ENCODE measurements at places on chromosomes 7 and 10. TPM values are rescaled to one million over a fixed set of nuclear protein-coding genes. Genes with fewer than 3 reads are reported as not detected.

The RSPH10B2 gene
- total RNA-seq, result 2.8 TPM

DNA sequence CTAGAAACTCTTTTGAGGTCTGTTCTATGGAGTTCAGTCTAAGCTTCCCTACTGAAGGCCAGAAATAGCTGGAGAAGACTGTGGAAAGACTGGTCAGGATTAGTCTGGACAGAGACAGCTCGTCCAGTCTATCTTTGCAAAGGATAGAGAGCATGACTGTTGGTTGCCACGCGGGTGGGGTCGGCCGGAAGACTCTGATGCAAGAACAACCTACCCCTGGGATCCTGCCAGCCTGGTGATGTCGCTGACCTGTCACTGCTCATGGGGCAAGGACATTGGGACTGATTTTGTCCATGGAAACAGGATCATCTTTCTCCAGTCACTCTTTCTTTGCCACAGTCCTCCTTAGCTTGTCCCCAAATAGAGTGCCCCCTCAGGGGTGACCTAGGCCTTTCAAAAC lies 337.6 kb upstream of the NPSR1 start:
- H3K27ac ChIP-seq, result no peak overlapping the region
- no peaks in the 10 kb centered on the region for H3K36me3 ChIP-seq
- H3K4me1 ChIP-seq, result no peaks in the 10 kb centered on the region
- H3K4me3 ChIP-seq, result no peak overlapping the region
- no peak for DNase-seq

DNA sequence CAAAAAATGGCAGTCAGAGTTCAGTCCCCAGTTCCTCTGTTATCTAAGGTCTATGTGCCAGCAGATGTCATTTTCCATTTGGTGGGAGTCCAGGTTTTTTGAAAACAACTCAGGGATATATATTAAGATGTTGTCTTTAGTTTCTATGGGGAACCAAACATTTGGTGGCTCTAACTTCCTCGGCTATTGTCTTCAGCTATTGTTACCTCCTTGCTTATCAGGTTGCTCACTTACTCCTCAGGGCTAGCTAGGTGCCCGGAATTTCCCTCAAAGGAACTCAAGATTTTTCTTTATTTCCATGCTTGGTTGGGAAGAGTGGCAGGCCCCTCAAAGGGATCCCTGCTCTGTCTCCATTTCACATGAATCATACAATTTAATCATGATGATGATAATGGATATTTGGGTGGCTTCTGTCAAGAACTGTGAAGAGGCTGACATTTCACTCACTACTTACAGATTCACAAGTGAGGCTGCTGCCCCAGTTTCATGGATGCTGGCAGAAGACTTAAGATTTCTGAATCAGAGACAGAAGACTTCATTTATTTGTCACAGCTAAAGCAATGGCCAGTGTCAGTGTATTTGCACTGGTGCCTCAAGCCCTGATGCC lies 182.8 kb downstream of the PKD1L1 start:
- H3K4me1 ChIP-seq, result peaks cover 50% of the 10 kb centered on the region
- no peak overlapping the region for H3K4me3 ChIP-seq
- DNase-seq, result no peak
- H3K36me3 ChIP-seq, result peaks cover 2% of the 10 kb centered on the region

GRCh38 chr10:133324857-133325260 lies 11.8 kb downstream of the CALY start:
- DNase-seq, result no peak
- H3K36me3 ChIP-seq, result no peaks in the 10 kb centered on the region
- H3K4me1 ChIP-seq, result peaks cover 4% of the 10 kb centered on the region
- peaks cover 51% of the 10 kb centered on the region for H3K27me3 ChIP-seq
- H3K4me3 ChIP-seq, result no peak overlapping the region
- H3K27ac ChIP-seq, result no peak overlapping the region

GRCh38 chr10:35208536-35208935 lies 81.9 kb downstream of the CREM start:
- no peak overlapping the region for H3K4me3 ChIP-seq
- peaks cover 6% of the 10 kb centered on the region for H3K36me3 ChIP-seq
- DNase-seq, result no peak
- H3K27me3 ChIP-seq, result no peaks in the 10 kb centered on the region
- H3K27ac ChIP-seq, result no peak overlapping the region

The EPDR1 gene
- 2.8 TPM for total RNA-seq

GRCh38 chr7:1920266-1920681 lies 250.2 kb downstream of the ELFN1 start:
- no peak overlapping the region for H3K27ac ChIP-seq
- no peaks in the 10 kb centered on the region for H3K4me1 ChIP-seq
- no peaks in the 10 kb centered on the region for H3K36me3 ChIP-seq
- no peaks in the 10 kb centered on the region for H3K27me3 ChIP-seq
- H3K4me3 ChIP-seq, result no peak overlapping the region
- no peak for DNase-seq

GRCh38 chr10:69180525-69181204 lies 631 bp downstream of the SUPV3L1 start:
- peak overlapping the region; percentile 100 for H3K27ac ChIP-seq
- no peaks in the 10 kb centered on the region for H3K27me3 ChIP-seq
- DNase-seq, result no peak
- peak overlapping the region; percentile 94 for H3K4me3 ChIP-seq
- H3K4me1 ChIP-seq, result peaks cover 11% of the 10 kb centered on the region

GRCh38 chr10:14603534-14604102 lies 171.1 kb downstream of the FAM107B start:
- peak overlapping the region; percentile 97 for H3K4me3 ChIP-seq
- H3K27ac ChIP-seq, result peak overlapping the region; percentile 95
- DNase-seq, result peak; percentile 15
- no peaks in the 10 kb centered on the region for H3K27me3 ChIP-seq

The SFRP5 gene
- total RNA-seq, result 81.0 TPM

DNA sequence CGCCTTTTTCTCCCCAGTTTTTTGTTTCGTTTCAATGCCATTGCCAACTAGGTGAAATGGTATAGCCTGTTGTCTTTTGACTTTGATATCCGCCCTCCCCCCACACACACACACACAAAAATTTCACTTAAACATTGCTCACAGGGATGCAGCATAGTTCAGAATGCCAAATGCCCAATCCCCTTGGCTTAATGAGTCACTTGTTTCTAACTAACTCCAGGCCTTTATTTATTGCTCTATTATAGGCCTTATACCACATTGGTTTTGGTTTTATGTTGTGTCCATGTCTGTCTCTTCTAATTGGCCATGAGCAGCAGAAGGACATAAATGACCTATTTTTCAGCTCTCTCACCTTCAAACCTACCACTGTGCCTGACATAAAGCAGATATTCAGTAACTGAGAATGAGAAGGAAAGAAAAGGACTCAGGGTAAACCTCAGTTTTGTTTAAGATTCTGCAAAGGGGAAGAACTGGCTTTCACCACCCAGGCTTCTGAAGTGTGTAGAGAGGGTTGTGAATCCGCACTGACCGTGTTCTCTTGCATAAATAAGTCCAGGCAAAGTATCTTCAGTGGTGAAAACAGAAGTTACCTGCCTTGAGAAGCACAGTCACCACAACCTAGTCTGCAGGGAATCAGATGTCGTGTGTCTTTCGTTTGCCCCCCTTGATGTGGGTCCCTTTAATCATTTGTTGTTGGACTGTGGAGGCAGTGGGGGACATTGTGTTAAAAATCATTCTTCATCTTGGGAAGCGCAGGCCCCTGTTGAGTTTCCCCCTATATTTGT lies 139.8 kb downstream of the CELF2 start:
- H3K27me3 ChIP-seq, result peaks cover 43% of the 10 kb centered on the region
- H3K4me3 ChIP-seq, result no peak overlapping the region
- no peak overlapping the region for H3K27ac ChIP-seq
- no peaks in the 10 kb centered on the region for H3K4me1 ChIP-seq

DNA sequence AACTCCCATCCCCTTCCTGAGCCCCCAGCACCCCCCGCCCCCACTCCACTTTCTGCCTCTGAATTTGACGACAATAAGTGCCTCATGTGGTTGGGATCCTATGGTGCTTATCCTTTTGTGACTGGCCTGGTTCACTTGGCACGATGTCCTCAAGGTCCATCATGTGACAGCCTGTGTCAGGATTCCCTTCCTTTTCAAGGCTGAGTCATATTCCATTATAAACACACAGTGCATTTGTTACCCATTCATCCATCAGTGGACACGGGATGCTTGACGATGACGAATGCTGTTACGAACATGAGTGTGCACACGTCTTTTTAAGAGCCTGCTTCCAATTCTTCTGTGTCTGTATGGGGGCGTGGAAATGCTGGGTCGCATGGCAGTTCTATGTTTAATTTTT lies 26.7 kb downstream of the SHH start:
- H3K4me3 ChIP-seq, result no peak overlapping the region
- H3K27ac ChIP-seq, result no peak overlapping the region
- H3K27me3 ChIP-seq, result peaks cover 19% of the 10 kb centered on the region
- H3K4me1 ChIP-seq, result peaks cover 2% of the 10 kb centered on the region

GRCh38 chr7:143510854-143511592 lies 33.4 kb downstream of the TAS2R41 start:
- H3K27ac ChIP-seq, result no peak overlapping the region
- peaks cover 4% of the 10 kb centered on the region for H3K27me3 ChIP-seq
- no peaks in the 10 kb centered on the region for H3K36me3 ChIP-seq

- no peak overlapping the region for H3K27ac ChIP-seq
- H3K4me3 ChIP-seq, result no peak overlapping the region
- H3K36me3 ChIP-seq, result peaks cover 1% of the 10 kb centered on the region
- H3K4me1 ChIP-seq, result peaks cover 2% of the 10 kb centered on the region
- DNase-seq, result no peak
These were observed 54.6 kb downstream of the CPVL start for GRCh38 chr7:29091715-29092114.

- DNase-seq, result no peak
- no peaks in the 10 kb centered on the region for H3K27me3 ChIP-seq
These were observed 477.7 kb downstream of the TNS3 start for GRCh38 chr7:47104206-47104549.

GRCh38 chr7:70778585-70778984 lies 353.4 kb upstream of the GALNT17 start:
- H3K36me3 ChIP-seq, result peaks cover 32% of the 10 kb centered on the region
- DNase-seq, result no peak
- peaks cover 10% of the 10 kb centered on the region for H3K4me1 ChIP-seq
- H3K27me3 ChIP-seq, result no peaks in the 10 kb centered on the region
- no peak overlapping the region for H3K4me3 ChIP-seq

DNA sequence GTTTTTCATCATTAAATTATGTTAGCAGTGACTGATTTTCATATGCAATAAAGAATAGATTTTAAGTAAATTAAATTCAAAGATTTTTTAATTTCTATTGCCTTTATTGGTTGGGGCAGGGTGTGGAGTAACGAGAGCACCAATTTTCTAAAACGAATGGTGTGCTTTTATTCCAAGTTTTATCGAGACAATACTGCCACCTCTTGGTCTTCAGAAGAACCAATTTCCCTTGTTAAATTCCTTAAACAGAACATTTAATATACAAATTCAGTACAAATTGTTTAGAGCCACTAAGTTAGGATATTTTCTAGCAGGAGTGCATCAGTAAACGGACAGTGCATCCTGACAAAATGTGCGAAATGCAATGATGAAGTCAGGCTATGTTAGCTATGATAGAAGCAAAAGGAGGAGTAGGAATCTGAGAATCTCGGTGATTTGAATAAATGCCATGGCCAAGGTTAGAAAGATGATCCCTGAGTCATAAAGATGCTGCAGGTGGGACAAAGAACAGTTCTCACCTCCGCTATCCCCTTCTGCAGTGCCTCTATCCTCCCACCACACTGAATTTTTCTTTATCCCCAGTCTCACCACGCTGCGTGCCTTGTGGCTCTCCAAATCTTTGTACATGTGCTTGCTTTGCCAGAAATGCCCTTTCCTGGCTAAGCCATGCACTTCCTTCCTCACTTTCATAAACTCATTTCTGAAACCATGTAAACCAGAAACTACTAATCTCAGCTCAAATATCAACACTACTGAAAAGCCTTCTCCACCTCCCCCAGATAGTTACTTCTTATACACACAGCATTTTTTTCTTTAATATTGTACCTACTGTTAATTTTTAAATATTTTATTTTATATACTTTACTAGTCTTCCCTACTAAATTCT lies 31.9 kb upstream of the AGBL3 start:
- no peak overlapping the region for H3K27ac ChIP-seq
- no peaks in the 10 kb centered on the region for H3K4me1 ChIP-seq
- H3K4me3 ChIP-seq, result no peak overlapping the region
- DNase-seq, result no peak
- peaks cover 35% of the 10 kb centered on the region for H3K36me3 ChIP-seq
- no peaks in the 10 kb centered on the region for H3K27me3 ChIP-seq

The ASB10 gene
- not detected for total RNA-seq

DNA sequence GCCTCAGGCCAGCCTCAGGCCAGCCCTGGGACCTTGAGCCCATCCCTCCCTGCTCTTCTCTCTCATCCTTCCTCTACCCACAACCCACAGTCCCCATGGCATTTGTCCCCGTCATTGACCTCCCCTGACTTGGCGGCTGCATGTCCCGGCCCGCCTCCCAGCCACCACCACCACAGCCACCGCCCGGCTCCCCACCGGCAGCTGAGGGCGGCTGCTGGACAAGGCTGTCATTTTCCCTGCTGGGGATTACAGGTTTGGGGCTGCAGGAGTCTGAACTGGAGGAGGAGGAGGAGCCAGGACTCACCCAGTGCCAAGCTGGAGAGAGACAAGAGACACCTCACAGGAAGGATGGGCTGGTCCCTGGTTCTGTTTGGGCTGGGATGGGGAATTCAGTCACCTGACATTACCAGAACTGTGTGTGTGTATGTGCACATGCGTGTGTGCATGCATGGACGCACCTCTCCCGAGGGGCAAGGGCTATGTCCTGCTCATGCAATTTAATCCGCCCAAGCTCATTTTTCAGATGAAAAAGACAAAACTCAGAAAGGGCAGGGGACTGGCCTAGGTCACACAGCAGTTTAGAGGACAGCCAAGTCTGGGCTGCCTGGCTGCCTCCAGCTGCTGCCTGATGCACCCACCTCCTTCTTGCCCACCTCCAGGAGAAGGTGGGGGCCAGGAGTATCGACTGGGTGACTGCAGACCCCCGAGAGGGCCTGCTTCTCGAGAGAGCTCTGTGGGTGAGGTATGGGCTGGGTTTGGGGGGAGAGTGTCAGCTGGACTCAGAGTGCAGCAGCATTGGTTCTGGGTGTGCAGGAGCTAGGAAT lies 113.1 kb downstream of the ZMIZ1 start:
- peaks cover 56% of the 10 kb centered on the region for H3K4me1 ChIP-seq
- peak overlapping the region; percentile 69 for H3K27ac ChIP-seq
- no peaks in the 10 kb centered on the region for H3K36me3 ChIP-seq
- H3K4me3 ChIP-seq, result no peak overlapping the region
- no peaks in the 10 kb centered on the region for H3K27me3 ChIP-seq

GRCh38 chr10:4382811-4383210 lies 443.2 kb upstream of the AKR1E2 start:
- no peaks in the 10 kb centered on the region for H3K4me1 ChIP-seq
- no peak overlapping the region for H3K27ac ChIP-seq
- no peaks in the 10 kb centered on the region for H3K36me3 ChIP-seq

DNA sequence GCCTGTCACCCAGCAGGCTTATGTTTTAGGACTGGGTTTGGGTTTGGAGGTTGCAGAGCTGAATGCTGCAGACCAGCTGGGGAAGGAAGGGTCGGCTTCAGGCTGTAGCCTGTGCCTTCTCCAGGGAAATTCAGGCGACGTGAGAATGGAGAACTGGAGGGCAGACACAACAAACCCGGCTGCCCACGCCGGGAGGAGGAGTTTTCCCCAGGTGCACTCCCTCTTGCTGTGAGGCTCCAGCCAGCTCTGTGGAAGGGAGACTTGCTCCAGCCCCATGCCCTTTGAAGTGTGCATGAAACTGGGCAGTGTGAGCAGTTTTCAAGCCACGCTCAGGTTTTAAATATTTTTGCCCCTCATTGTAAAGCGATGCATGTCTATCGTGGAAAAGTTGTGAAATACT lies 279.1 kb downstream of the CCSER2 start:
- H3K4me1 ChIP-seq, result no peaks in the 10 kb centered on the region
- no peaks in the 10 kb centered on the region for H3K36me3 ChIP-seq
- no peak overlapping the region for H3K4me3 ChIP-seq
- H3K27me3 ChIP-seq, result peaks cover 25% of the 10 kb centered on the region

- no peaks in the 10 kb centered on the region for H3K27me3 ChIP-seq
- peak overlapping the region; percentile 4 for H3K27ac ChIP-seq
- H3K4me3 ChIP-seq, result no peak overlapping the region
- no peak for DNase-seq
These were observed 598.8 kb downstream of the SUGCT start for GRCh38 chr7:40733578-40733977.

The GJC3 gene
- total RNA-seq, result 0.27 TPM

The CYP26C1 gene
- total RNA-seq, result 0.29 TPM

Measured in progenitor cell of endocrine pancreas (in vitro differentiated cells).